Activated CD8-positive, alpha-beta memory T cell treated with anti-CD3 and anti-CD28 coated beads for 4 hours (primary cell): ENCODE measurements at places on chromosomes 2 and 18.

GRCh38 chr2:62424899-62425298 is 81.1 kb downstream of the TMEM17 start:
- DNase-seq = no peak

DNA sequence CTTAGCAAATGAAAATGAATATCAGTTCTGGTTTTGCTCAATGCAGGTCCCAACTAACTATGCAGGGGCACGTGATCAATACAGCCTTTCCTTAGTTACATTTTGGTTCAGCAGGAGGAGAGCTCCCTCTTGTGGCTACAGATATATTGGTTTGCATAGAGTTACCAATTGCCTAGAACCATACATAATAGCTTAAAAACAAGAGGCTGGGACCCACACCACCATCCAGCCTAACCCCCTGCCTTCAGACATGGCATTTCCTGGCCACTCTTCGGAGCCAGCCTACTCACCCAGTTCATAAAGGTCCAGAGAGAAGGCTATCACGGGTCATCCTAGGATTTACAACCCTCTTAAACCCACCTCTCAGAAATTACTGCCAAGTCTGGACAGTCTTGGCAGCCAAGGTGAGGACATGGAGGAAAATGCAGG is 10.5 kb downstream of the CCDC93 start:
- DNase-seq = peak; percentile 25

DNA sequence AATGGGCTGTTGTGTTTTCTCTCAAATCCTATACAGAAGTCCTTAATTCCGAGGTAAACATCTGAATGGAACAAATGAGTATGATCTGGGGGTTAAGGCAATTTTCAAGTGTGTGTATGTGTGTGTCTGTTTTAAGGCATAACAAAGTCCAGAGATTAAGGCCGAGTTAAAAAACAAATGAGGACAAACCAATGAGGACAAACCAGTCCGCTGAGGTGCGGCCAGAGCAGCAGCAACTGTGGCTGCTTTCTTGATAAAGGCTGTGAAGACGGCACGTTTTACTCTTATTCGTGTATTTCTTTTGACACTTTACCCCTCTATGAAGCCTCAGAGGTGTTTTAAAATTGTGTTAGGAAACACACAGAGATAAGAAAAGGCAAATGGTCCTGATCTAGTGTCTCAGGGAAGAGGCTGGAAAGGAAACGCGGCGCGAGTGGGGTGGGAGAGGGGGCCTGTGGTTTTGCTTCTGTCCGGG is 495 bp upstream of the GULP1 start:
- no peak for DNase-seq

- no peak for DNase-seq
Measured at GRCh38 chr2:11239666-11240462, 84.6 kb downstream of the SLC66A3 start.

DNA sequence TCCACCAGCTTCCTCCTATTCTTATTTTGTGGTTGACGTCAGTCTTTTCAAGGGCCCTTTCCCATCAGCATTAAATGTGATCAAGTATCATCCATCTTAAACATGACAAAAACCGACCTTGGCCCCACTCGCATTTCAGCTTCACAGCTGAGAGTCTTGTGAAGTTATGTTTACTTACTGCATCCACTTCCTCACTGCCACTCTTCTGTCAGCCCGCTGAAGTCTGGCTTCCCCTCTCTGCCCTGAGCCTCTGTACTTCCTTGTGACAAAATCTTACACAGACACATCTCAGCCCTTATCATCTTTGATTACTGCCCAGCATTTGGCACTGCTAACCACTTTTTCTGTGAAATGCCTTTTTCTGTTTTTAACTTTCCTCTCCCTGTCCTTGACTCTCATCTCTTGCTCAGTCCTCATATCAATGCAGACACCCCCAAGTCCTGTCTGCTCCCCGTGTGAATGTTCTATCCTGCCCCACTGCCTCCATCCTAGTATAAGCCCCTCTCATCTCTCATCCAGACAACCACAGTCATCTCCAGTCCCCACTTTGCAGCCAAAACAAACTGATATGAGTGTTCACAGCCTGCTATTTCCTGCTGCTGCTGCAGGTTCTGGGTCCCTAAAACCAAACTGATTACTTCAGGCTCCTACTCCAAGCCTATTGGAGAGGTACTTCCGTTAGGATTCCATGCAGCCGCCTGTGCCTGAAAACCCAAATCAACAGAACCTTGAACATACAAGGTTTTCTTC is 31.4 kb downstream of the FOSL2 start:
- no peak for DNase-seq

DNA sequence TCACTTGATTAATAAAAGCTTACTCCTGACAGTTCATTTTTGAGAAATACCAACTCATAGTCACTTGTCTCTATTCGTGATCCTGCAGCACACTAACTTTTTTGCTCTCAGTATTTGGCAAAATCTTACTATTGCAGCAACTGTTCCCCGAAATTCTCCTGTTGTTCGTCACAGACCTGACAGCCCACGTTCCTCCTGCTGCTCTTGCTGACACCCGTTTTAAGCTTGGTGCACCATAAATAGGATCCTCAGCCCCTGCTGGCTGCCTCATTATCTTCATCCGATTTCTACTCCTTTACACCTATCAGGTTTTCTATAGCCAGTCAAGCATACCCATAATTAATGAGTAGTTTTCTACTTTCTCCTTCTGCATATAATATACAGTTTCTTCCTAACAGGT is 368.8 kb downstream of the PLCL1 start:
- no peak for DNase-seq

DNA sequence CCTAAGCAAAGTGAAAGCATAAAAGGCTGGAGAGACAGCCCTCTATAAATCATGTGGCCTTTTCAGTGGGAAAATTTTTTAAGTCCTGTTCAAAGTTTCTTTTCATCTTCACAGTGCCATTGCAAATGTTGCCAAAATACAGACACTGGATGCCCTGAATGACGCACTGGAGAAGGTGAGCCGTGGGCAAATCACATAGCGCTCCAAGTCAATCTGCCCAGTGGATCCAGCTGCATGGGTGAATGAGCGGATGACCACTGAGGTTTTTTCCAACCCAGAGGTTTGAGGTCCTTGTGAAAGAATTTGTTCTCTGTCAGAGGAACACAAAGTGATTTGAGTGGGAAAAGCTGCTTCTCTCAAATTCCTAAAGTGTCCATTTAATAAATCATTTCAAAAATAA is 11.8 kb downstream of the DAPL1 start:
- DNase-seq = no peak

- DNase-seq = no peak
Measured at GRCh38 chr2:2238726-2239269, 92.3 kb downstream of the MYT1L start.

- no peak for DNase-seq
Measured at GRCh38 chr2:20414806-20415205, 32.1 kb upstream of the RHOB start.

DNA sequence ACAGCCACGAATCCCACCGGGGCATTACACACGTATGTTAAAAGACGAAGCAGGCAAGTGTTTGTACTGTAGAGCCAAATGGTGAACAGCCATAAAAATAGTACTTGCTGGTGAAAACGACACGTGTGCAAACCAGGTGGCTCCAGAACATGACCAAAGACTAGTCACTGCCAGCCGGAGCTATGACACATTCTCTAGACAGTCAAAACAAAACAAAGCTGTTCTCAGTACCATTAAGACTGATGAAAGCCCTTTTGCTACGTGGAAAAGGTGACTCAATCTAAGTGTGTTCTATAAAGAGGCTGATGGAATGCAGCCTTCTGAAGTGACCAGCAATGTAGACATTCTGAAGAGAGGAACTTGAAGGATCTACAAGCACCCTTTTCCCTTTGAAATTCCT is 367.7 kb upstream of the NETO1 start:
- DNase-seq = no peak

- DNase-seq = no peak
Measured at GRCh38 chr2:84878459-84878858, 2.4 kb downstream of the TRABD2A start.

GRCh38 chr2:64650296-64650695 is 3.4 kb downstream of the SERTAD2 start:
- no peak for DNase-seq

DNA sequence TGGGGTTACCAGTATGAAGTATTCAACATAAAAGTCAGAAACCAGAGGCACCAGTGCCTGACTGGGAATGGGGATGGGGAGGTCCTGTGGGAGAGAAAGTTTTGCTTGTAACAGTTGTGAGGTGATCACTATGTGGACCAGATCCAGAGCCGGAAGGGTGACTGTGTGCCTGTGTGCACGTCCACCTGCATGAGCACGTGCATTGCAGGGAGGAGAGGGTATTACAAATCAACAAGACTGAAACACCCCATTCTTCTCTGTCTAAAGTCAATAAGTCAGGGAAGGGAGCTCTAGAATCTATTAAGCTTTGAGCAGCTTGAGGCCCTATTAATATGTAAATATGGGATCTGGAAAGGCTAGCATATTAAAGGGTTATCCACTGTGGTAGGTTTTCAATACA is 241.0 kb upstream of the ACVR2A start:
- DNase-seq = no peak

GRCh38 chr18:63128237-63128974 is 191.2 kb downstream of the BCL2 start:
- no peak for DNase-seq

DNA sequence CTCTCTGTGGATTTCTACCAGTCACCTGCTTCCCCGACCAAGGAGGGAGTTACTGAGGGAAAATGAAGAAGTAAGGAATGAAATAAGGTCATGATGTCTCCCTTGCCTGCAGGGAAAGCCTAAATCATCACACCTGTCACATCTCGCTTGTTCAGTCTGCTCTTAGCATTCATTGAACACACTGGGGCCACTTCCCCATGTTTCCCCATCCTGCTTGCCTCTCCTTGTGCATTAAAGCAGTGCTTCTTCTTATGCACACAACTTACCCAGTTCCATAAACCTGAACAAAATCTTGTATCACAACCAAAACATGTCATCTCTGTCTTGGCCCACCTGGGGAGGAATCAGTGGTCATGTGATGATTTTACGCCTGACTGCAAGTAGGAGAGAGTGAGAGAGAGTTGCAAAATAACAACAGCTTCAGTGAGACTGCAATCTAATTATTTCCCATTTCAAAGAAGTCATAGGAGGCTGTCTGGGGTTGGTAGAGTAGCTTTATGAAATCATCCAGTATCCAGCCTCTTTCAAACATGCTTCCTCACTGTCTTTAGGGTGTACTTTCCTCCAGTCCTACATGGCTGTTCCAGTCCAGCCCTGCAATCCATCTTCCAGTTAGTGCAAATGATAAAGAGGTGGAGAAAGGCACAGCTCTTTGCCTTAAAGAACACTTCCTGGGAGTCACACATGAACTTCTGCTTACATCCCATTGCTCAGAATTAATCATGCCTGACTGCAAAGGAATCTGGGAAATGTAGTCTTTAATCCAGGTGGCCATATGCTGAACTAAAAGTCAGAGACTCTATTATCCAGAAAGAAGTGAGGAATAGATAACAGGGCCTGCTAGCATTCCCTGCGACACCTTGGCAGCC is 220.1 kb downstream of the HAUS1 start:
- DNase-seq = no peak

DNA sequence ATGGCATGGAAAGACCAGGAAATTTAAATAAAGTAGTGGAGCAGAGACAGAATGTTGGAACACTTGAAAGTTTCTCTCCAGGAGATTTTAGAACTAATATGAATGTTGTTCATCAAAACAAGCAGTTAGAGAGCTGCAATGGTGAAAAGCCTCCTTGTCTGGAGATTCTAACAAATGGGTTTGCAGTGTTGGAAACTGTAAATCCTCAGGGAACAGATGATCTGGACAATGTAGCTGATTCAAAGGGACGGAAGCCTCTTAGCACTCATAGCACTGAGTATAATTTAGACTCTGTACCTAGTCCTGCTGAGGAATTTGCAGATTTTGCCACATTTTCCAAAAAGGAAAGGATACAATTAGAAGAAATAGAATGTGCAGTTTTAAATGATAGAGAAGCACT is 27.7 kb downstream of the AFTPH start:
- DNase-seq = no peak

- DNase-seq = no peak
Measured at GRCh38 chr18:55763298-55763697, 175.3 kb upstream of the TCF4 start.

- DNase-seq = no peak
Measured at GRCh38 chr18:48831802-48832201, 119.0 kb downstream of the SMAD7 start.

DNA sequence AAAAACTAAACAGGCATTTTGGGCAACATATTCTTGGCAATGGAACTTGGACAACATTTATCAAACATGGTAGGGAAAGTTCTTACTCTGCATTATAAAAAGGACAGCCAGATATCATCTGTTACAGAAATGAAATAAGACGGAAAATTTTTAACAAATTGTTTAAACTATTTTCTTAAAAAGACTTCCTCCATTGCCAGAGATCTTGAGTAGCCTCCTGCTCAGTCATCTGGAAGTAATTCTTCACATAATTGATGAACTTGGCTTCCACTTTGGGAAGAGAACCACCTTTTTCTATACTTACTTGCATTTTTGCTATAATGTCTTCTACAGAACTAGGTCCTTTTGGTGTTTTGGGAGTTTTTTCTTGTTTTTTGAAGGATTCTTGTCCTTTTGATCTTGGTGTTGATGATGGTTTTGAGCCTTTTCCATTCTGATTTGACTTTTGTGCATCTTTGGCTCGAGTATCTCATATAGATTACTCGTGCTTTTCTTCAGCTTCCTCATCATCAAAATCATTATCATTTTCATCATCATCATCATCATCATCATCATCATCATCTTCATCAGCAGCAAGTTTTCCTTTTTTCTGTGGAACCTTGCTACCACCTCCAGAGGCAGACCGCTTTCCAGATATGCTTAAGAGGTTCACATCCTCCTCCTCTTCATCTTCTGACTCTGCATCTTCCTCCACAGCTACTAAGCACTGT is 66.2 kb downstream of the CD28 start:
- DNase-seq = no peak

DNA sequence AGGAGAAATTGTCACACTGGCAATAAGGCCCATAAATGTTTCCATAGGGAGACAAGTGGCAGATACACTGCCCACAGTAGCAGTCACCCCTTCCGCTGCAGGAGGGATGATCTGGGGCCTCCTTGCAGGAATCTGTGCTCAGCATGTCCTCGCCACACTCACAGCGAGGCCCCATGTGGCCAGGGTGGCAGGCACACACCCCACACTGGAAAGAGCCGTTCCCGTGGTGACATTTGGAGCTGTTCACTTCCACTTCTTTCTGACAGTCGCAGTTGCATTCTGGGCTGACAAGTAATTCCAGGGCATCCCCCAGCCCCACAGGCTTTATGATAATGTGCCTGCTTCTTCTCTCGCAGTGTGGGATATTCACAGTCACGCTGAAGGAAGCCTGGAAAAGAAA is 62.6 kb downstream of the ITGB6 start:
- DNase-seq = no peak

GRCh38 chr2:20514596-20515269 is 67.9 kb downstream of the RHOB start:
- no peak for DNase-seq

DNA sequence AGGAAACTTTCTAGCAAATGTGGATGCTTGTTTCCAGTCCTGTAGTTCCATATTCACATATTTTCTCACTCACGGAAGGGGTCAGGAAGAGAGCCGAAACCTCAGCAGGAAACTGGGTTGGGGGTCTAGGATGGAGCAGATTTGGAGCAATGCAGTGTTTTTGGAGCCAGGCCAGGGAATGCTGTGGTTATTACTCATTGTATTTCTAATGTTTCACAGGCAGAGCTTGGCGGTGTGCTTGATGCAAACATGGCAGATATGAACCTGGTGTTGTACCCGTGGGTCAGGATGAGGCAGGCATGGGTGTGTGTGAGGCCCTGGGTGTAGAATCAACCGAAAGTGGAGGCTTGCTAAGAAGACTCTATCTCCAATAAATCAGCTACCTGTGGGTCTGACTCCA is 34.6 kb upstream of the ACKR3 start:
- DNase-seq = no peak

- DNase-seq = no peak
Measured at GRCh38 chr18:69175681-69176080, 225.0 kb upstream of the DOK6 start.

- DNase-seq = no peak
Measured at GRCh38 chr2:73370348-73370747, 15.3 kb upstream of the ALMS1 start.
